ENCODE measurements at places on chromosomes 12 and 14.

GRCh38 chr14:64092338-64092737 lies 201.8 kb downstream of the ESR2 start:
- DNase-seq, result no peak

DNA sequence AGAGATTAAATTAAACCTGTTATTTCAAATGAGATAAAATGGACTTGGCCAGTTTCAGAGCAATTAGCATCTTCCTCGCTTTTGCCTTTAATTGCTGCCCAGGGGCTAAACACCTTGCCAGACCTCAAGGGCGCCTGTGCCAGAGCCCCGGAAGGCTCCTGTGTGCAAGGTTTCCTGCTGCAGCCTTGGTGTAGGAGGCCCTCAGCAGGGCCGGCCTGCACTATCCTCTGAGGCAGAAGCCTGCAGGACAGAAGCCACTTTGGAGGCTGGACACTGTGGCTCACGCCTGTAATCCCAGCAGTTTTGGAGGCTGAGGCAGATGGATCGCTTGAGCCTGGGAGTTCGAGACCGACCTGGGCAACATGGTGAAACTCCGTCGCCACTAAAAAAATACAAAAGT lies 150.4 kb downstream of the CALM1 start:
- no peak for DNase-seq

DNA sequence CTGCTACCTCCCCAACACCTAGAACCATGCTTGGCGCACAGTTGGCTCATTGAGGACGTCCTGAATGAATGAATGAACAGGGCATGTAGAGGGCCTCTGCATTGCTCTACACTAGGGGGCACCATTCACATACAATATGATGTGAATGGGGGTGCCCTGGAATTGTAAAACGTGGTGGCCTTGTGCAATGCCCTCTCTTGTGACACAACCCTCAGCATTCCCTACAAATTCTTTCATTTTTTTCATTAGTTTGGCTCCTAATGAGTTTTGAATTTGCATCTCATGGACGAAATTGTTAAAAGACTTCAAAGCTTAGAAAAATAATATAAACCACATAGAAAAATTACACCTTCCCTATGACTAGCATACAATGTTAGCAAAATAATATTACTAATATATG lies 2.3 kb upstream of the DIO2 start:
- no peak for DNase-seq

DNA sequence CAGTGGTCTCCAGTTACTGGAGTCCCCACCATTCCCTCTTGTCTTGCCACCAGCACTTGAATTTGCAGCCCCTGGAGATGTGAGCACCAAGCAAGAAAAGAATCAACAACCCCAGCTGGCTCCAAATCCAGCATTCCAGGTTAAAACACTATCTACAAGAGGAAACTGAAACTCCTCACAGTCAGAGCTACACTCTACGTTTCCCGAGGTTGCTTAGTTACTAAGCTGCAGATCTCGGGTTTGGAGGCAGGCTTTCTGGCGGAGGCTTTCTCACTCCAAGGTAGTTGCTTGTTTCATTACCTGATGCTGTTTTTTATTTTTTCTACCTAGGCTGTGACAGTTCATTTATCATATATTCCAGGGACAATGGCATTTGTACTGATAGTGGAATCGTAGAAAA lies 248.1 kb downstream of the GLT1D1 start:
- DNase-seq, result no peak

- no peak for DNase-seq
Observed at GRCh38 chr12:70190262-70191010, 52.8 kb upstream of the CNOT2 start.

DNA sequence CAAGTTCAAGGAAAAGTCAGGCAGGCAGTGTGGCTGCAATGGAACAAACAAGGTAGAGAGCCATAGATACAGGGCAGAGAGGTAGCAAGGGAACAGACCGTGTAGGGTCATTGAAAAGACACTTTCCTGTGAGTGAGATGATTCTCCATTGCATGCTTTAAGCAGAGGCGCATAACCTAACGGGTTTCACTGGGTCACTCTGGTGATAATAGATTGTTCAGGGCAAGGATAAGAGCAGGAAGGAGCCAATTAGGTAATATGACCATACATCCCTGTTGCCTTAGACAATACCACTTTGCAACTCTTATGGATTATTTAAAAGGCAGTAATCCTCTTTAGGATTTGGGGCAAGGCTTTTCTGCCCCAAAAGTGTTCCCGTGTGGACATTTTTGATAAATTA lies 214.1 kb downstream of the PTPRO start:
- no peak for DNase-seq

Measured in stimulated activated naive CD4-positive, alpha-beta T cell treated with Interleukin-2 at 50 U/mL for 16 hours (primary cell).